ENCODE measurements at places on chromosomes 12 and 14. TPM values are rescaled to one million over a fixed set of nuclear protein-coding genes. Genes with fewer than 3 reads are reported as not detected.

DNA sequence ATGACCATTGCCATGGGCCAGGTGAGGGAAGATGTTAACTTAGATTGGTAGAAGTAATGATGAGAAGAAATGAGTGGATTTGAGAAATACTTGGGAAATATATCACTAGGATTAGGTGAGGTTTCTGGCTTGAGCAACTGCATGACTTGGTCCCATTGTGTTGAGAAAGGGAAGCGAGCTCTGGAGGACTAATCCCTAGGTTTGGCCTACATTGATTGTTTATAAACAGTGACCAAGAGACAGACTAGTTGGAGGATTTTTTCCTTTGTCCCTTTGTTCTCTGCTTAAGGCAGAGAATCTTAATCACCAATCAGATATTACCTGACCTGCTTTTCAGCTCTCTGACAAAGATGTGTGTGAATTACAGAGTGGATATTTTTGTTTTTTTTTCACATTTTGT lies 100.5 kb downstream of the AEBP2 start:
- H3K4me3 ChIP-seq, result no peak overlapping the region
- no peak for DNase-seq
- no peak overlapping the region for H3K27ac ChIP-seq
- no peaks in the 10 kb centered on the region for H3K4me1 ChIP-seq
- H3K36me3 ChIP-seq, result no peaks in the 10 kb centered on the region

- peaks cover 5% of the 10 kb centered on the region for H3K36me3 ChIP-seq
- no peak overlapping the region for H3K4me3 ChIP-seq
- H3K4me1 ChIP-seq, result peaks cover 98% of the 10 kb centered on the region
- peak overlapping the region; percentile 95 for H3K27ac ChIP-seq
- H3K27me3 ChIP-seq, result no peaks in the 10 kb centered on the region
- DNase-seq, result peak; percentile 56
Measured at GRCh38 chr12:6219980-6220379, 19.8 kb downstream of the CD9 start.

GRCh38 chr12:111761099-111761498 lies 5.6 kb upstream of the ALDH2 start:
- H3K27ac ChIP-seq, result no peak overlapping the region
- no peaks in the 10 kb centered on the region for H3K27me3 ChIP-seq
- DNase-seq, result no peak
- no peak overlapping the region for H3K4me3 ChIP-seq
- H3K4me1 ChIP-seq, result peaks cover 12% of the 10 kb centered on the region

GRCh38 chr12:9632766-9633165 lies 25.1 kb upstream of the KLRB1 start:
- H3K27ac ChIP-seq, result no peak overlapping the region
- no peaks in the 10 kb centered on the region for H3K27me3 ChIP-seq
- no peak for DNase-seq
- H3K36me3 ChIP-seq, result no peaks in the 10 kb centered on the region
- no peaks in the 10 kb centered on the region for H3K4me1 ChIP-seq

DNA sequence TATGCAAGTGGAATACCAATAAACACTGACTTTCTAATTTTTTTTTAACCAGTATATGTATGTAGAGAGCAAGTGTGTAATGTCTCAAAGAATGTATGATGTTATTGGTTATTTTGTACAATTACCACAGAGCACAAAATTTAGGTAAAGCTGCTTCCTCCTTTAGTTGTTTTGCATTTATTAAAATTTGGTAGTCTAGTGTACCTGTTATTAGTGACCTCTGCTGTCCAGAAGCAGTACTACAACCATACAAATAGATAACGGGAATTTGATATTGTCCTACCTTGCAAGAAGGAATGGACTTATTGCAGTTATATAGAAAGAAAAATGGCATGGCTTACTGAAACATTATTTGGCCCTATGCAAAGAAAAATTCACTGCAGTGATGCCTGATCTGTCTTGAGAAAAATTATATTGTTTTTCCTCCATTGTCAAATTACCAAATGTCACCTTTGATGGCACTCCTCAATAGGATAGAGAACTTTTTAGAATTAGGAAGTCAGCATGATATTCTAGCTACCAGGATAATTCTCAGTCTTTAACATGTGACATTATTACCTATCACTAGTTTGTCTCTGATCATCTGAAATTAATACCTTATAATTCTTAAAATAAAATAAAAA lies 153.9 kb upstream of the RMST start:
- no peaks in the 10 kb centered on the region for H3K36me3 ChIP-seq
- no peak overlapping the region for H3K27ac ChIP-seq
- no peaks in the 10 kb centered on the region for H3K4me1 ChIP-seq
- H3K4me3 ChIP-seq, result no peak overlapping the region

DNA sequence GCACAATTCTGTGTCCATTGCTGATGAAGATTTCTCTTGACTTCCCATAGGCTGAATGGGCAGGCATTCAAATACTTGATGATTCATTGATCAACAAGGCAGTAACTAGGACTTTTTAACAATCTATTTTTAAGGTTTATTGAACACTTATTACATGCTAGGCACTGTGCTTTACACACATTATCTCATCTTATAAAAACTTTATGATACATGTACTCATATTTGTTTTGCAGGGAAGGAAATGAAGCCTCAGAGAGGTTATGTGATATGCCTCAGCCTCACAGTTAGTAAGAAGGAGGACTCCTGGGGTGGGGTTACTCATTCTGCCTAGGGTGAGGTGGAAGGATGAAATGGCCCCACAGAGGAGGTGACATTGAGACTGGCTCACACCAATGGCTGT lies 12.9 kb upstream of the EMP1 start:
- no peak for DNase-seq
- H3K27me3 ChIP-seq, result no peaks in the 10 kb centered on the region
- no peak overlapping the region for H3K4me3 ChIP-seq
- H3K27ac ChIP-seq, result no peak overlapping the region
- H3K4me1 ChIP-seq, result no peaks in the 10 kb centered on the region

DNA sequence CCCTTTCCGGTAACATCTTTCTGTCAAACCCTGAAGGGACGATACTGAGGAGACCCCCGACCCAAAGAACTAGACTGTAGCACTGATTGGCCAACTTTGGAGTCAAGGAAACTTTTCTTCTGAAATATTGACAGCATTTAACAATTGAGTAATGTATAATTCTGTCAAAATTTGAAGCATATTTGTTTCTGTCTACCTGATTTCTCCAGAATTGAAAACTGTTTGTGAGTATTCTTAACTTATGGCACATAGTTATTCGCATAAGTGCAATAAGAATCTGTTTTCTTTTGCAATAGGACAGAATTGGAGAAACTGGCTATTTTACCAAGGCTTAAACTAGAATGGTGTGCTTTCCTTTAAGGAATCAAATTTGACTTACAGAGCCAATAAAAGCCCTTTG lies 267.1 kb upstream of the FOXN3 start:
- H3K27ac ChIP-seq, result no peak overlapping the region
- H3K36me3 ChIP-seq, result no peaks in the 10 kb centered on the region
- no peak for DNase-seq
- H3K27me3 ChIP-seq, result no peaks in the 10 kb centered on the region

- DNase-seq, result no peak
- H3K27me3 ChIP-seq, result no peaks in the 10 kb centered on the region
- H3K4me1 ChIP-seq, result peaks cover 20% of the 10 kb centered on the region
- H3K36me3 ChIP-seq, result no peaks in the 10 kb centered on the region
- H3K27ac ChIP-seq, result no peak overlapping the region
Measured at GRCh38 chr12:76346798-76347420, 1.3 kb downstream of the BBS10 start.

GRCh38 chr12:13203034-13203922 lies 6.8 kb downstream of the EMP1 start:
- no peak overlapping the region for H3K4me3 ChIP-seq
- H3K36me3 ChIP-seq, result no peaks in the 10 kb centered on the region
- DNase-seq, result peak; percentile 82
- no peaks in the 10 kb centered on the region for H3K27me3 ChIP-seq
- peaks cover 18% of the 10 kb centered on the region for H3K4me1 ChIP-seq

GARIN6 gene
- total RNA-seq, result not detected

EML5 gene
- total RNA-seq, result 2.5 TPM

TAS2R50 gene
- 2.5 TPM for total RNA-seq
